ENCODE measurements at places on chromosomes 13 and 19.
A peak's percentile ranks its signal among the peaks of the same experiment; 100 is the strongest.

DNA sequence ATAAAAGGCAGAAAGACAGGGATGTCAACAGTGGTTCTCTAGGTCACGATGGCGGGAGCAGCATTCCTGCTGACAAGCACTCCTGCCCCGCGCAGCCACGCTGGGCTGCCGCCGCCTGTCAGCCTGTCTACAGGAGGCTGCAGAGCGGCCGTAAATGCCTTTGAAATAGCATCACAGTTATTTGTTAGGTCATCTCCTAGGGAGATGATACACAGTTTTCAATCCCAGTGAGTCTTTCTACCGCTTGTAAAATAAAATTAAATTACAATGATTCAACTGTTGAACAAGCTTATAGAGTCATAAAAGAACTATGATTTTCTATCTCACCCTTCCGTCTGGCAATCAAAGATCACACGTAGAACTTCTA, 7.3 kb upstream of the SLC7A9 start:
- DNase-seq = peak; percentile 90

DNA sequence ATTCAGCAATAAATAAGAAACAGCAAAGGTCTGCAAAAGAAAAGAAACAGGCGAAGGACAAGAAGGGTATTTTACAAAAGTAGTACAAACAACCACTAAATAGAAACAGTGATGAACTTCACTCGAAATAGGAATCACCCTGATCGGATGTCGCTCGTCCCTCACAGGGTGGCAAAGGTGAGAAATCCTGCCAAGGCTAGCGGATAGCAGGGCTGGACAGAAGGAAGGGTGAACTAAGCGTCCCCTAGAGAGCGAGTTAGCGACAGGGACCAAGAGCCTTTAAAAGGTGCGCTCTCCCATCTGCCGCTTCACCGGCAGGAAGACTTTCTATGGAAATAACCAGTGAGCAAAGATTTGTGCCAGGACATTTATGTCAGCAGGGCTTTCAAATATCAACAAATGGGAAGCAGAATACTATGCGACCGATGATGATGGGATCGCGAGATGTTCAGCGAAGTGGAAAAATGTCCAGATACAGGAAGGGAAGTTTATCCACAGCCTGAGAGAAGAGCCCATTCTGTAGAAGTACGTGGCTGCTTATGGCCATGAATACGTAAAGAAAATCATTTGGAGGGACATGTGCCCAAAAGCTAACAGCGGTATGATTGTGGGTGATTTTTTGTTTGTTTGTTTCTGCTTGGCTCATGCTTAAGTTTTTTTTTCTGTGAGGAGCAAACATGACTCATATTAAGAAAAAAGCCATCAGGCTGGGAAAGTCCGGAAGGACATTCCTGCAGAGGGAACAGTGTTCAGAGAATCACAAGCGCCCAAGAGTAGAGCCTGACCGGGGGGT, 18.9 kb downstream of the ELAVL1 start:
- DNase-seq = peak; percentile 78

GRCh38 chr19:17196610-17197009, 18.5 kb upstream of the USE1 start:
- DNase-seq = no peak

GRCh38 chr13:49997955-49998354, 1.1 kb downstream of the TRIM13 start:
- DNase-seq = no peak

DNA sequence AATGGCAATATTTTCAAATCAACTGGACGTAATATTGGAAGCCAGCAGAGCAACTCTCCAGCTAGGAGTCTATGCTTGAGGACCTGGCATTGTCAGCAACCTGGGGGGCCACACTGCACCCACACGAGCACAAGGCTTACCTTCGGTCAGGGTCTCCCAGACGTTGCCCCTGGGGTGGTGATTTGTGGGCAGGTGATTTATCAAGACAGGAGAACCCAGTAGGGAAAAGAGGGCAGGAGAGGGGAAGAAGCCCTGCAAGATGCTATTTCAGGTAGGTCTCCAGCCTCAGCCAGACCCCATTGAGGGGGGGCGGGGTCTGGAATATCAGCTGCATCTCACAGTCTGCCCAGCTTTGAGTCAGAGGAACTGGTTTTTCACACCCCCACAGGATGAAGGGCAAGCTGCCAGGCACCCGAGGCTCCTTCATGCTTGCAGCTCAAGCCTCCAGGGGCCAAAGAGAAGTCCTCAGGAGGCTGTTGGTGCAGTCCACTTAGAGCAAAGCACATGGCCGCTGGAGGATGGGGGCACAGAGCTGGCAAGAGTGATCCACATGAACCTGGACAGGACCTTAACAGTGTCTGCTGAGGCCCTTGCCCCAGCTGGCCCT, 80.9 kb upstream of the UQCRFS1 start:
- DNase-seq = no peak

DNA sequence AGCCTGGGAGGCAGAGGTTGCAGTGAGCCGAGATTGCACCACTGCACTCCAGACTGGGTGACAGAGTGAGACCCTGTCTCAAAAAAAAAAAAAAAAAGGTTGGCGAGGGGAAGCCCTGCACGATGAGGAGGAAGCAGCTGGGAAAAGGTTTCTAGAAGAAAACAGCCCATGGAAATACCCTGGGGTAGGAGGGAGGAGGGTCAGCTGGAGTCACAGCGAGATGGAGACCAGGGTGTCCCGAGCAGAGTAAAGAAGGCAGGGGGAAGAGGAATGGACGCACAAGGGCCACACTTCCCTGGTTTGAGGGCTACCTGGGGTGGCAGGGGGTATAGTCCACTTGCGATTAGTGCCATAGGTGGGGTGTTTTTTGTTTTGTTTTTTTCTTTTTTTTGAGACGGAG, 6.4 kb downstream of the KANK3 start:
- no peak for DNase-seq

GRCh38 chr13:90884066-90884465, 463.4 kb upstream of the MIR17HG start:
- no peak for DNase-seq

- no peak for DNase-seq
These were observed 192.1 kb downstream of the TM9SF2 start for GRCh38 chr13:99693351-99693750.

- DNase-seq = no peak
These were observed 16.0 kb upstream of the KDM4B start for GRCh38 chr19:4952945-4953344.

- DNase-seq = no peak
These were observed 108.7 kb upstream of the UBL3 start for GRCh38 chr13:29959086-29959485.

DNA sequence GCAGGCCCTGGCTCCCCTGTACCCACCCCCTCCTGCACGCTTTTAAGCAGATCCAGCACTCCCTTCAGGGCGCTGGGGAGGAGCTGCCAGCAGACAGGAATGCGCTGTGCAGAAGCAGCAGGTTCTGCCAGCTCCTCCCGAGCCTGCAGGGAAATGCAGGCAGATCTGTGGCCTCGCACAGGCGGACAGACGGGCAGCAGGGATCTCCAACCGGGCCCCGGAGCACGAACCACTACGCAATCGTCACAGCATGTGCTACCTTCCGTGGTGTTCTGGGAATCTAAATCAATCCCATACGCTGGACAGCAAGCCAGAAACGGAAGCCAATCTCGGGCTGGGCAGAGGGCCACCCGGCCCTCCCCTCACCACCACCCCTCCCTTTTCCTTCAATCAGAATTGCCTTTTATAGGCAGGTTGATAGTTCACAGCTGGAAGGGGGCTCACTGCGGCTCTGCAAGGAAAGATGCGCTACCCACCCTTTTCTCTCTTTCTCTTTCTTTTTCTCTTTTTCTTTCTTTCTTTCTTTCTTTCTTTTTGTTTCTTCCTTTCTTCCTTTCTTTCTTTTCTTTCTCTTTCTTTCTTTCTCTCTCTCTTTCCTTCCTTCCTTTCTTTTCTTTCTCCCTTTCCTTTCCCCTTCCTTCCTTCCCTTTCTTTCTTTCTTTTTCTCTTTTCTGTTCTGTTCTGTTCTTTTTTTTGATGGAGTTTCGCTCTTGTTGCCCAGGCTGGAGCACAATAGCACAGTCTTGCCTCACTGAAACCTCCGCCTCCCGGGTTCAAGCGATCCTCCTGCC, 99.9 kb downstream of the GNG7 start:
- peak; percentile 93 for DNase-seq

- DNase-seq = no peak
These were observed 21.9 kb downstream of the RBM26 start for GRCh38 chr13:79384022-79384610.

- DNase-seq = no peak
These were observed 6.6 kb downstream of the ZBTB7A start for GRCh38 chr19:4059891-4060620.

GRCh38 chr13:84744203-84744602, 861.9 kb upstream of the SLITRK1 start:
- DNase-seq = no peak

- peak; percentile 61 for DNase-seq
These were observed 41.7 kb downstream of the TNFSF11 start for GRCh38 chr13:42615691-42616090.

GRCh38 chr13:76231522-76232167, 595.5 kb downstream of the LMO7 start:
- DNase-seq = no peak

DNA sequence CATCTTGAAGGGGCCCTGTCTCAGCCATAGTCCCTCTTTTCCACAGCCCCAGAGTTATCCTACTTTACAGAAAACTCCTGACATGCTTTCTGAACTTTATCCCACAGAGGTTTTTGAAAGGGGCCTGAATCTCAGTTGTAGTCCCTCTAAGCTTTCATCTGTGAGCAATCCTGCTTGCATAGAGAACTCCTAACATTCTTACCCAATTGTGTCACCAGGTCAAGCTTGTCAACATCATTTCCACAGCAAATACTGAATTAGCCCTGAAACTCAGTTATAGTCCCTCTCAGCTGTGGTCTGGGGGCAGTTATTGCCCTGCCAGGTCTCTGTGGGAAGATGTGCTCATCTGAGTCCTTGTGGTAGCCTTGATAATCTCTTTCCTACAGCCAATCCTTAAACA, 2190.3 kb upstream of the PCDH20 start:
- no peak for DNase-seq

DNA sequence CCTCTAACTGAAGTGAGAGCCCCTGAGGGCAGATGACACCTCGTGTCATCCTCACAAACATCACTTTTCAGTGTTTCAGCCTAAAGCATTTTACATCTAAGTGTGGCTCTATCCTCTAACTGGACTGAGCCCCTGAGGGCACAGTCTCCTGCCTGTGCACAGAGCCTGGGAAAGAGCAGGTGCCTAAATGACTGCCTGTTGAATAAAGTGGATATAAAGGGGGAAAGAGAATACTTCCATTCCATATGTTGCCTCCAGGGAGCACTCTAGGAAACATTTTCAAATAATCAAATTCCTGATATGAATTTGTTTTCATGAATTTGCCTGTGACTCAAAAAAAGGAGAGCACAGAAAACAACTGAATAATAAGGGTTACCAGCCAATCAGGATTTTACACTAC, 32.2 kb downstream of the CNMD start:
- peak; percentile 13 for DNase-seq

GRCh38 chr19:17135001-17135853, 59.6 kb downstream of the MYO9B start:
- peak; percentile 96 for DNase-seq

GRCh38 chr13:101915331-101915730, 462.9 kb downstream of the ITGBL1 start:
- DNase-seq = no peak

GRCh38 chr13:51623473-51623872, 39.2 kb downstream of the WDFY2 start:
- DNase-seq = peak; percentile 44

DNA sequence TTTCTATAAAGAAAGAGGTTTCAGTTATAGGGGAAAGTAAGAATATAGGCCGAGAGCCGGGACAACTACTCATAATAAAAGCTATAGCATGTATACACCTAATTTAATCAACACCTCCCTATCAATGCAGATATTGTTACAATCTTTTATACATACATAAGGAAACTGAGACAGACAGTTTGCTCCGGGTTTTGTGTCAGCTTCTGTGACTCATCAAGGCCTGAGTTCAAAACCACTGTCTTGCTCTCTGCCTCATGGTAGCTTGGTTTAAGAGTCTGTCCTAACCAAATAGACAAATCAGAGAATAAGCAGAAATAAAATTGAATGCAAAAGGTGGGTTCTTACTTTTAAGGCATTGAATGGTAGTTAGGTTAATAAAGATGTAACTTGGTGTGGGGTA, 222.9 kb downstream of the GGACT start:
- no peak for DNase-seq

DNA sequence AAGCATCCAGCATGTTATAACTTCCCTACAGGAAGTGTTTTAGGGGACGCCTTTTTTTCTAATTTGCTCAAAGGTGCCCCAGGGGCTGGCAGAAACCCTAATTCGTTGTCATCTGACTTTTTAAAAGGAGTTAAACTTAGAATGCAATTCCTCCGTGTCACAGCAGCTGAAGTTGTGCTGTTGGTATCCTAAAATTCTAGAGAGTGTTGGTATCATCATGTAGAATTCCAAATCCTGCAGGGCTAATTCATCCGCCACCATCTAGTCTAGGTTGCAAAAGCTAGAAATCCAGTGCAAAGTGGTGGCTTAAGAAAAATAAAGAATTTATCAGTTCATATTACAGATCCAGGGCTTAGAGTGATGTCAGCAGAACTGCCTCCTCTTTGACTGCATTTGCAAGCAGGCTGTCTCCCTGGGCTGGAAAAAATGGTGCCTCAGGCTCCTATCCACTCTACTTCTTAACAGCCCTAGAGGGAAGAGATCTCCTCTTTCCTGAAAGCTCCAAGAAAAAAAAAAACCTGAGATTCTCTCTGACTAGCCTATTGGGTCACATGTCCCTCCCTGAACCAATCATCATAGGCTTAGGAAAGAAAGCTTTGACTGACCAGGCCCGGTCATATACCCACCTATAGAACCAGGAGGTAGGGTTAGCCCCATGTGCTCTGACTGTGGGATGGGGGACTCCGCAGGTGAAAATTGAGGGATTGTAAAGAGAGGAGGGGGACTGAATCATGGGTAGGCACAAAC, 73.0 kb downstream of the MAP4K1 start:
- peak; percentile 30 for DNase-seq

DNA sequence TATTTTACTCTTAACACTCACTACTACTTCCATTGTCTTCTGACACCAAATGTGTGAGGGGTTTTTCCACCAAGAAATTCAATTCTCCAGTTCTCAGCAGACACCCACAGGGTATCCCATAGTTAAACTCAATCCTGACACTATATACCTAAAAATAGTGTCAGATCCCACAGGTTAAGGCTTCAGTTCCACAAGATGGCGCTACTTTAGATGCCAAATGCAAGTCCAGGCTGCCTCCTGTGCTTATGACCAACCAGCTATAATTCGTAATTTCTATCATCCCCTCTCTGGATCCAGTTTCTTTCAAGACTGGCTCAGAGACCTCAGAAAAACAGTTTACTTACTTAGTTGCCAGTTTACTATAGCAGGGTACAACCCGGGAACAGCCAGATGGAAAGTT, 1146.2 kb upstream of the SPRY2 start:
- peak; percentile 81 for DNase-seq

- peak; percentile 26 for DNase-seq
These were observed 172.6 kb downstream of the NUFIP1 start for GRCh38 chr13:44816701-44817100.

DNA sequence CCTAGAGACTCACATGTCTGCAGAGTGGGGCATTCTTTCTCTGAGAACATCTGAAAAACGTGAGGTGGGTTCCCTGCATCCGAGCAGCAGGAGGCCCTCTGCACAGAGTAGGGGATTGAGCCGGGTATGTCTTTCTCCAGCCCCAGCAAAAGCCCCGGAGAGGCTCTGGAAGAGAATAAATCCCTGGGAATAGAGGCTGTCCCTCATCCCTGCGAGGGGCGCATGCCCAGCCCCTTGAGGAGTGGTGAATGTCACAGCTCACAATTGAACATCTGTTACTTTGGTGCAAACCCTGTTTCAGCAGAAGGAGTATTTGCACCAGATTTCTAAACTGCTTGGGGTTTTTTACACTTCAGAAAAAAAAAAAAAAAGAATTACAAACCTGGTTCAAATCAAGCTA, 164.6 kb downstream of the FGF14 start:
- DNase-seq = no peak
